Femur (tissue), 1 donor: ENCODE measurements at places on chromosomes 4 and X.
A peak's percentile ranks its signal among the peaks of the same experiment; 100 is the strongest.

GRCh38 chrX:66042307-66043077 lies 2.6 kb upstream of the VSIG4 start:
- no peak for DNase-seq

GRCh38 chr4:337932-338758 lies 531 bp downstream of the ZNF141 start:
- peak; percentile 59 for DNase-seq

- no peak for DNase-seq
These were observed 94.1 kb upstream of the ACSL4 start for GRCh38 chrX:109826954-109827708.

DNA sequence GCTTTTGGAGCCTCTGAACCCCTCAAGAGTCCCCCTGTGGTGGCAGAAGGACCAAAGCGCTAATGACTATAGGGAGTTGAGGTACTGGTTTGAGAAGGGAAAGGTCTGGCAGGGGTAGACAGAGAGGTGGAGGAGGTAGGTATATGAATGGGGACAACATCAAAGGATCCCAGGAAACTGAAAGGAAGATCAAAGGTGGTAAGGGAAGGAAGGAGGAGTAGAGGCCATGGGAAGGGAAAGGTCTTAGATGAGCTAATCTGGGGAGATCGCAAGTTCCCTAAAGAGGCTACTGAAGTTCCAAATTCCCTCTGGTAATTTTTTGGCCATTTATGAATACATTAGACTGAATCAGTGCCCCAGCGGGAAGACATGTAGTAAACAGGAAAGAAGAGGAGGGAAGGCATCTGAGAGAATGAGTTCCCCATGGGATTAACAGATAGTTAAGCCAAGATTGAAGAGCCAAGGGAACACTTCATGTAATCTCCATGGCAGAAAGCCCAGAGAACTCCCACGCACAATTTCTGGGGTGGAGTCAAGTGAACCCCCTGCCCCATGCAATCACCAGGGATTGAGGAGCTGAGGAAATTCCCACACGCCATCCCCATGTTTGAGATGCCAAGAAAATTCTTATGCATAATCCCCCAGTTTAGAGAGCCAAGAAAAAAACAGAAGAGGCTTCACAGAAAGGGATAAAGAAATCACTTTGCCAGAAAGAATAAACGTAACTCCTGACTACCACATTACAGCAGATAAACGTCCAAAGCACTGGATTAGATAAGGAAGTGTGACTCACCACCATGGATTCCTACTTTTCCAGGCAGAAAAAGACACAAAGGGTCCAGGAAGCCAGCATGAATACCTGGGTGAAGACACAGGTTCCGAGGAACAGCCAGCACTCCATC lies 25.8 kb downstream of the ZNF630 start:
- no peak for DNase-seq

DNA sequence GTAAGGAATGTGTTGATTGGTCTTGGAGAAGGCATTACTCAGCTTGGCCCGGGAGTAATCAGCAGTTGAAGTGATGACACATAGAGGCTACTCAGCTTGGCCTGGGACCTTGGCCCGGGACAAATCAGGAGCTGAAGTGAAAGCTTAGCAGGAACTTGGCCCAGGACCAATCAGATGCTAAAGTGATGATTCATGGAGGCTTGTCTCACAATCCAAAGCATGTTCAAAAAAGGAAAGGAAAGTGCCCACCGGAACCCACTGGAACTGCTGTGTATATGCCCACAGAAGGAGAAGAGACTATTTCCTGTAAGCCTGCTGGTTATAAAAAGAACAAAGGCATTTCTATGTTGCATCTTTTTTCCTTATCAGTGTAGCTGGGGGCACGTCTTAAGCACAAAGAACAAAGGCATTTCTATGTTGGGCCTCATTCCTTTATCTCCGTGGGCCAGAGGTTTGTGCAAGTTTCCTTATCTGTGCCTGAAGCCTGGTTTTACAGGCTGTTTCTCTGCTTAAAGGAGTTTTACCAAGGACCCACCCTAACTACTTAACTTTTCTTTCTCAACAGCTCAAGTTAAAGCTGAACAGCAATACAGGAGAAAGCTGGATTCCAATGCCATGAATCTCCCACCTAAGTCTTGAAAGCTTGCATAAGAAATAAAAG lies 1176.7 kb downstream of the NLGN4X start:
- peak; percentile 27 for DNase-seq

DNA sequence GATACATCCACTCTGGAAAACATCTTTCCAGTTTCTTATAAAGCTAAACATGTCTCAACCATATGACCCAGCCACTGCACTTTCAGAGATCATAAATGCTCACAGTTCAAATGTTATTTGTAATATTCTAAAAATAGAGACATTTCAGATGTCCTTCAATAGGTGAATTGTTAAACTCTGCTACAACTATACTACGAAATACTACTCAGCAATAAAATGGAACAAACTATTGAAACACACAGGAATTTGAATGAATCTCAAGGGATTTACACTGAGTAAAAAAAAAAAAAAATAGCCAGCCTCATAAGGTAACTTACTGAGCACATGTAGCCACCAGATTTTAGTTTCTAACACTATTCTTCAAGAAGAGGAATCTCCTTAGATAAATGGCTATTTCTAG lies 253.9 kb downstream of the PCDH18 start:
- DNase-seq: no peak

- DNase-seq: no peak
These were observed 67.5 kb upstream of the NPY2R start for GRCh38 chr4:155140889-155141288.

- no peak for DNase-seq
These were observed 15.3 kb downstream of the INTU start for GRCh38 chr4:127648061-127648460.

DNA sequence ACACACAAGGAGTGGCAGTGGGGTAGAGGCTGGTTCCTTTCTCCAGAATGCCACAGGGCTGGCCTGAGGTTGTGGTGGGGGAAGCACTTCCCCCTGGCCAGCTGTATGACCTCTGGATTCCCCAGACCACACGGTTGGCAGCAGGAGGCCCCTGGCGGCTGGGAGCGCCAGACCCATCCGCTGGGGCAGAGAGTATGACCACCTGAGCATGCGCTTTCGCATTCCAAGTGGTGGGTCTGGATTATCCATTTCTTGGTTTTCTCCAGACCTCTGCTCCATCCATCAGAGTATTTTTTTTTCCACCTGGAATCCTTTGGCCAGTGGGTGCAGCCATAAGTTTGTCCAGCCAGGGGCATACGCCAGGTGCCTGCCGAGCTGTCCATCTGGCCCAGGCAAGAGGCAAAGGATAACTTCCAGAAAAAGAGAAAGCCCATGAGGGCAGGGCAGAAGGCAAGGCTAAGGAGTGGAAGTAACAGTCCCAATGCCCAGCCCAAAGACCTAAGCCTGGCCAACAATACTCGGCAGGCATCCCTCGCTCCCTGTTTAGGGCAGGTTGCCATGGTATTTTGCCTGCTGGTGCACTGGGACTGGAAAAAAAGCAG lies 39.3 kb downstream of the NHSL2 start:
- peak; percentile 66 for DNase-seq

- DNase-seq: no peak
These were observed 23.2 kb downstream of the HDX start for GRCh38 chrX:84479086-84479485.

DNA sequence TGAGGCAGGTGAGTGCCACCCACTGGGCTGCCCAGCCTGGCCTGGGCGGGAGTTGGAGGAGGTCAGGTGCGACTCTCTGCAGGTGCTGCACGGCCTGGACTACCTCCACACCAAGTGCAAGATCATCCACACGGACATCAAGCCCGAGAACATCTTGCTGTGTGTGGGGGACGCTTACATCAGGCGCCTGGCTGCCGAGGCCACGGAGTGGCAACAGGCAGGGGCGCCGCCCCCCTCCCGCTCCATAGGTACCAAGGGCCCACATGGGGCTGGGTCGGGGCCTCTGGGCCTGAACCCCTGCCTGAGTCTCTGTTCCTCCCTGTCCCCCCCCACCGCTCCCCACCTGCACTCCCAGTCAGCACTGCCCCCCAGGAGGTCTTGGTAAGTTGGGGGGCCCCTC lies 2.0 kb downstream of the SRPK3 start:
- DNase-seq: no peak

DNA sequence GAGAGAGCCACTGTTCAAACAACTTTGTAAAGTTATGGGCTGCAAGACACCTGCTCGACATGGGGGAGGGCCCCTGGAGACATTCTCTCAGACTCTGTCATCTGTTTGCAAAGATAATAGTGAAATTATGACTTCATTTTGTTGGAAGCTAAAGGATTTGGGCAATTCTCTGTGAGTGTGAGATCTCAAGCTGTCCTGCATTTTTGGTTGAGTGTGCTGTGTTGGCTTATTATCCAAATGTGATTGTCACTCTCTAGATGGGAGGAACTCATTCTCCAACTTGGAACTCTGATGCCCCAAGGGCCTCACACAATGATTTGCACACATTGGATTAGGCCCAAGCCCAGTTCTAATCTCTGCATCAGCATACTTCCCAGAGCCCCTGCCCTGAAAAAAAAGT lies 63.7 kb downstream of the STK32B start:
- DNase-seq: no peak

GRCh38 chr4:181162676-181163075 lies 1080.5 kb upstream of the TENM3 start:
- DNase-seq: no peak

DNA sequence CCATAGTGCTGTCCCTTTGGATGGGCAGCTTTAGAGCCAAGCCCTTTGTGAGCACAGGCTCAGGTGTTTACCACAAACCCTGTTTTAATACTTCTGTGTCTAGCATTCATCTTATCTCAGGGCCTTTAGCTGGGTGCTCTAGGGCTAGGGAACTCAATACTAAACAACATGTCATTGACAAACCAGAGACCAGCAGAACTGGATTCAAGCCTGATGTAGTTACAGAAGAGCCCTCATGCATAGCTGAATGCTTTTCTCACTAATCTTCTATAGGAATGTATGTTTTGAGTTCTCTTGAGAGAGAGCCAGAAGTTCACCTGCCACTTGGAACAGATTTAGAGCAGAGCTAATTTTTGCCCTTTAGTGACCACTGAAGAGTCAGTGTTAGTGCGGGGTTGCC lies 142.6 kb downstream of the DCK start:
- no peak for DNase-seq

DNA sequence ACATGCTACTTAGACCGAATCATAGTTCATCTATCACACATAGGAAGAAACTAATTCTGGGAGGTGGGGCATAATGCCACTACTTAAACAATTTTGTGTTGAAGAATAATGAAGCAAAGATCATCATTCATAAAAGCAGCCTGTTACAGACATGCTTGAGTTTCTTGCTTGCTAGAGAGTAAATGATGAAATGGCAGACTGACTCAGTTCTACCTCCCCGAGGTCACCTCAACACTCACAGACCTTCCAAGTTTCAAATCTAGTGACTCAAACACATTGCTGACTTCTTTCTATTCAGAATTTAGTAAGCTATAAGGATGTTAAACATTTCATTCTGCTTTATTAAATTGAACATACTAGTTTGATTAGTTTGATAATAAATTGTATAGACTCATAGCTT lies 636.5 kb upstream of the FRG1 start:
- no peak for DNase-seq

DNA sequence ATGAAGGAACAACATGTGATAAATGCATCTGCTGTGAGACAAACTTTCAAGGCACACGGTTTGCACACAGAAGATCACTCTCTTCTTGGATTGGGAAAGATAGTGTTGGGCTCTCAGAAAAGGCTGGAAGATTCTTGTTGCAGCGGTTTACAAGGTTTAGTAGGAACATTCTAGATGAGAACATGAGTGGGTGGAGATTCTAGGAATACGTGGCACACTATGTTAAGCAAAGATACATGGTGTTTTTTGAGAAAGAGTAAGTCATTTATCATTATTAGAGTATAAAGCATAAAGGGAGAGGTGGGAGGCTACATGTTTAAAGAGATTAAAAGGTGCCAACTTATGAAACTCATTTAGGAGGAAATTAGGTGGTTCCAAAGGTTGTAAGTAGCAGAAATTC lies 348.8 kb upstream of the HS3ST1 start:
- DNase-seq: no peak

DNA sequence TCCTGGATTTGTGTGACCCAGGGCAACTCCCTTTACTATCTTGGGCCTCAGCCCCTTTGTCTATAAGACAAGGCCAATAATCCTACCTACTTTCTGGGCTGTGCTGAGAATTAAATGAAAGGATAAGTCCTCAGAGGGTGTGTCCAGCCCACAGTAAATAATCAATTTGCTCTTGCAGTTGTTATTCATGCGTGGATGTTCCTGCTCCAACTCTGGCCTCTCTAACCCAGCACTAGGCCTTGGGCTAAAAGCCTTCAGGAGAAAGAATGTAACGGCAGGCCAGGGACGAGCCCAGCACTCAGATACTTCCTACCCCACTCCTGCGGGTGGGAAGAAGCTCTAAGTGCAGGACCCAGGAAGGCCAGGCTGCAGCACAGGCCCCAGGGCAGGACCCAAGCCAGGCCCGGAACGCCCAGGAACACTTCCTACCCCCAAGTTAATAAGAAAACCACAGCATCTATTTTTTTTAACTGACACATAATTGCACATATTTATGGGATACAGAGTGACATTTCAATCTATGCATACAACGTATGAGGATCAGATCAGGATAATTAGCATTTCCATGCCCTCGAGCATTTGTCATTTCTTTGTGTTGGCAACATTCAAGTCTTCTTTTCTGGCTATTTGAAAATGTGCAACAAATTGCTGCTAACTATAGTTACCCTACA lies 179.6 kb upstream of the RBPJ start:
- no peak for DNase-seq

- no peak for DNase-seq
These were observed 62.9 kb downstream of the MID1IP1 start for GRCh38 chrX:38864165-38864564.

DNA sequence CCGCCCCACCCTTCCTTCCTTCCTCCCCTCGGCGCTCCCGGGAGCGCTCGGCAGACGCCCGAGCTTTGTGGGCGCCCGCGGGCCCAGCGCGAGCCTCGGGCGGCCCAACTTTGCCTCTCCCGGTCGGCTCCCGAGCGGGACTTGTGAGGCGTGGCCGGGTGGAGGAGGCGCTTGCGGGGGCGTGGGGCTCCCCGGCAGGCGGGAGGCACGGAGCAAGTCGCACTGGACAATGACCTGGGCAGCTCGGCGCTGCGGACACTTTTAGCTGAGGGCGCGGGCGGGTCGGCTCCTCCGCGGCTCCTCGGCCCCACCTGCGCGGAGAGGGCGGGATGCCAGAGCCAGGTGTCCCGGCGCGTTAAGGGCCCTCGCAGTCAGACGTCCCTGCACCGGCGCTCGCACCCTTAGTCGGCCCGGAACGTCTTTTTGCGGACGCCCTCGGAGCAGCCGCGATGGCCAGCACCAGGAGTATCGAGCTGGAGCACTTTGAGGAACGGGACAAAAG lies 385 bp downstream of the DCLK2 start:
- DNase-seq: peak; percentile 75

DNA sequence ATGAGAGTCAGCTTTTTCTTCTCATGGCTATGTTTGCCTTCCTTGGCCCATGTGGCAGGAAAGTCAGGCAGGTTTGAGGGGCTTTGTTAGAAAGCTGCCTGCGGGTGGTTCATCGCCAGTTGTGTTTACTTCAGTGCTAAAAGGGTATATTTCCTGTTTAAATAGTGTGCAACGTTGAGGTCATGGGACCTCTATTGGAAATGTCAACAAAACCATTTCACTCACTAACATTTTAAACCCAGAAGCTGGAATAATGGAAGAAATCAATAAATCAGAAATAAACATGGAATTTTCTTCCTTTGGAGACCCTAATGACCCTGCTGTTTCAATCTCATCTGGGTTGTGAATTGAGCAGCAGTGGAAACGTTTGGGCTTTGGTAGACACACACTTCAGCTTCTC lies 185.8 kb downstream of the ANKRD50 start:
- no peak for DNase-seq

GRCh38 chr4:128060121-128060698 lies 902 bp upstream of the LARP1B start:
- peak; percentile 23 for DNase-seq
